ENCODE measurements at places on chromosomes 6 and 20. TPM values are rescaled to one million over a fixed set of nuclear protein-coding genes. Genes with fewer than 3 reads are reported as not detected.

- no peaks in the 10 kb centered on the region for H3K36me3 ChIP-seq
- H3K27me3 ChIP-seq: no peaks in the 10 kb centered on the region
Observed at GRCh38 chr6:117018771-117019170, 141.7 kb downstream of the RFX6 start.

- DNase-seq: peak; percentile 12
- no peak overlapping the region for H3K27ac ChIP-seq
- H3K4me1 ChIP-seq: no peaks in the 10 kb centered on the region
Observed at GRCh38 chr6:1267057-1267732, 44.7 kb upstream of the FOXQ1 start.

GRCh38 chr20:50636601-50637540 lies 54.5 kb downstream of the RIPOR3 start:
- no peak overlapping the region for H3K4me3 ChIP-seq
- H3K27me3 ChIP-seq: no peaks in the 10 kb centered on the region
- DNase-seq: no peak
- H3K4me1 ChIP-seq: peaks cover 27% of the 10 kb centered on the region

DNA sequence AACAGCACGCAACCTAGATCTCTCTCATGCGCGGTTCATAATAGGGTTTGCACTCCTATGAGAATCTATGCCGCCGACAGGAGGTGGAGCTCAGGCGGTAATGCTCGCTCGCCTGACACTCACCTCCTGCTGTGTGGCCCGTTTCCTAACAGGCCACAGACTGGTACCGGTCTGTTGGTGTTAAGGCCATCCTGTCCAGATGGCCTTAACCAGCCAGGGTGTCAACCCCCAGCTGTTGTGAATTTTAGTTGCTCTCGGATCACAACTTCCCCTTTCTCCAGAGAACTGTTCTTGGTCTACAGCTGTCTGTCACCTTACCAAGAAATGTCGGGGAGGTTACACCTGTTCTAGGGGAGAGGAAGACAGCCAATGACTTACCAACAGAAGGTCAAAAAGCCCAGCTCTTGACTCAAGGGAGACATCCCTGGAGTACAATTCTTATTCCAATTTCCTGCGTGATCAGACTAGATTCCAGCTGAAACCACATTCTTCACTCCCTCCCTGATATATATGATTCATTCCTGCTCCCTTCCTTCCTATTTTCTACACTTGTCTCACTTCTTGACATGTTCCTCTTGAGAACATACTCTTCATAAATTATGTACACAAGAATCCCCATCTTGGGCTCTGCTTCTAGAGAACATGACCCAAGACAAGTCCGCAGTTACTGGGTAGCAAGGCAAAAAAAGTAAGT lies 23.1 kb upstream of the DNAAF9 start:
- H3K36me3 ChIP-seq: no peaks in the 10 kb centered on the region
- H3K27me3 ChIP-seq: no peaks in the 10 kb centered on the region
- H3K27ac ChIP-seq: no peak overlapping the region

- peaks cover 52% of the 10 kb centered on the region for H3K4me1 ChIP-seq
- no peak overlapping the region for H3K4me3 ChIP-seq
- H3K27ac ChIP-seq: peak overlapping the region; percentile 67
- H3K27me3 ChIP-seq: no peaks in the 10 kb centered on the region
Observed at GRCh38 chr6:116387374-116387773, 16.6 kb downstream of the DSE start.

The HLA-A gene
- total RNA-seq: 327 TPM

DNA sequence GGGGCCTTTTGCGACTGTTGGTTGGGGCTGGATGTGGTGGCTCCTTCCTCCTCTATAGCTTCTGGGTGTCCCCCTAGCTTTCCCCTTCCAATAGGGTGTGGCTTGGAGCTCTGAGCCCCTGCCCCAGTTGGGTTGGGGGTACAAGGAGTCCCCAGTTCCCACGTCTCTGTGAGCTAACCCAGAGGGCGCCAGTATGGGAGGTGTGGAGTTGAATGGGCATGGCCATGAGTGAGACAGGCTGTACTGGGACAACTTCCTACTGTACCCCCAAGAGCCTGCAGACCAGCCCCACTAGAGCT lies 1.2 kb downstream of the C20orf204 start:
- no peak overlapping the region for H3K4me3 ChIP-seq
- H3K4me1 ChIP-seq: peaks cover 3% of the 10 kb centered on the region
- peaks cover 31% of the 10 kb centered on the region for H3K27me3 ChIP-seq

DNA sequence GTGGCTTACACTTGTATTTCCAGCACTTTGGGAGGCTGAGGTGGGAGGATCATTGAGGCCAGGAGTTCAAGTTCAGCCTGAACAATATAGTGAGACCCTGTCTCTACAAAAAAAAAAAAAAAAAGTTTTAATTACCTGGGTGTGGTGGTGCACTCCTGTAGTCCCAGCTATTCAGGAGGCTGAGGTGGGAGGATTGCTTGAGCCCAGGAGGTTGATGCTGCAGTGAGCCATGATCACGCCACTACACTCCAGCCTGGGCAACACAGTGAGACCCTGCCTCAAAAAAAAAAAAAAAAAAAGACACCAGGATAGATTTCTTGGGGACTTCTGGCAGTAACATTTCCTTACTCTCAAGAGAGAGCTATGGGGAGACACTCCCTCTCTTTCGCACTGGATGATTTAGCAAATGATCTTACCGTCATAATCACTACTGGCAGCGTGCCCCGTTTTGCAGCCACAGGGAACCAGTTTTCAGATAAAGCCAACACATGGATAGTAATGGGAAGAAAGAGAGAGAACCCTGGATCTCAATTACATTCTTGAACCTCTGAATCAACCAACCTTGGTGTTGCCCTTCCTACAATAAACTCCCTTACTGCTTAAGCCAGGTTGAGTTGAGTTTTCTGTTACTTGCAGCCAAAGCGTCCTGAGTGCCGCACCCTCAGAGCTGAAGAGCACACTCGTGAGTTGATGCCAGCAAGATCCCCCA lies 18.1 kb upstream of the PTPN1 start:
- no peak overlapping the region for H3K4me3 ChIP-seq
- H3K27me3 ChIP-seq: no peaks in the 10 kb centered on the region
- H3K4me1 ChIP-seq: peaks cover 19% of the 10 kb centered on the region

- H3K27me3 ChIP-seq: no peaks in the 10 kb centered on the region
- no peak overlapping the region for H3K27ac ChIP-seq
- DNase-seq: no peak
- H3K36me3 ChIP-seq: no peaks in the 10 kb centered on the region
Observed at GRCh38 chr6:95133578-95133977, 443.8 kb upstream of the MANEA start.

DNA sequence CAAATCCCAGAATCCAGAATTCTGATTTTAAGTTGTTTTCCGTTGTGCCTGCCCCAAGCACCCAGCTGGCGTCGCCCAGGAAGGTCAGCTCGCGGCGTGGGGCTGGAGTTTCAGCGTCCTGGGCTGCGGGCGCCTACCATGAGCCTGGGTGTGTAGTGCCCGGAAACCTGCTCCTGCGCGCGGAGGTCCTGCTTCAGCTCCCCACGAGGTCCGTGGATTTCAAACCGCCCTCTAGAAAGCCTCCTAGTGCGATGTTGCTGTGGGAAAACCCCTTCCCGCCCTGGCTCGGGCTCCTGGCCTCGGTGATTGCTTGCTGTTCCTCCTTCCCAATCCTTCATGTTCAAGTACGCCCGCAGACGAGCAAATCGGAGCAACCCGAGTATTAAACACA lies 51.3 kb upstream of the NRN1 start:
- H3K27me3 ChIP-seq: peaks cover 2% of the 10 kb centered on the region
- H3K4me1 ChIP-seq: no peaks in the 10 kb centered on the region
- H3K36me3 ChIP-seq: no peaks in the 10 kb centered on the region

DNA sequence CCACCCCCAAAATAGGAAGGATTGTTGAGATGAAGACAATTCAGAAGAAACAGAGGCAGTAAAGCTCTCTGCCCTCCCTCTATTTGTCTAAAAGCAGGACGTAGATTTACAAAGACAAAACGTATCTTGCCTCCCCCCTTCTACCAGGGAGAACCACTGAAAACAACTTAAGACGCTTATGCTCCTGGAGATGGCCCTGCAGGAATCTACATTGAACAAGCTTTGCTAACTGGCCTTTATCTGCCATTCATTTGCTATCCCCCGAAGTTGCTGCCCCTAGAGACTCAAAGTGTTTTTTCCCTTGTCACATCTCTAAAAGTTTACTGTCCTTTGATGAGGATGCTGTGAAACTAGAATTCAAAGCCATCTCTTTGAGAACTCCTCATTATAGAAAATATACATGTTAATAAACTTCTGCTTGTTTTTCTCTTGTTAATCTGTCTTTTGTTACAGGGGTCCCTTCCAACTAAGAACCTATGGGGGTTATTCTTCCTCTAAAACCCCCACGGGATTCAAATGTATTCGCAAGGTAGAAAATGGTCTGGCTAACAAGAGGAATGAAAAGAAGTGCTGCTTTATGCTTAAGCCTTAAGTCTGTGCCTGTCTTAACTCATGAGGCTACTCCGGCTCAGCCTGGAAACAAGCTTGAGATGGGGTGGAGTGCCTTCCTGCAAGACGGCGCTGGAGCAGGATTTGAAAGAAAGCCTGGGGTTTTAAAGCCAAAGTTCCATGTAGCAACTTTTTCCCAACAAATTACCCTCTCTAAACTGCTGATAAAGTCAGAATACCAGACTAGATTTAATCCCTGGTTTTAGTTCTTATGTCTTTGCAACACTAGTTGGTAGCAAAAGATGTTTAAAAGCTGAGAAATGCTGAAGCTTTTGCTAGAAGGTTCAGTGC lies 88.0 kb downstream of the CLIC5 start:
- no peak for DNase-seq
- no peaks in the 10 kb centered on the region for H3K27me3 ChIP-seq
- no peaks in the 10 kb centered on the region for H3K36me3 ChIP-seq
- no peak overlapping the region for H3K27ac ChIP-seq
- H3K4me1 ChIP-seq: no peaks in the 10 kb centered on the region
- H3K4me3 ChIP-seq: no peak overlapping the region

DNA sequence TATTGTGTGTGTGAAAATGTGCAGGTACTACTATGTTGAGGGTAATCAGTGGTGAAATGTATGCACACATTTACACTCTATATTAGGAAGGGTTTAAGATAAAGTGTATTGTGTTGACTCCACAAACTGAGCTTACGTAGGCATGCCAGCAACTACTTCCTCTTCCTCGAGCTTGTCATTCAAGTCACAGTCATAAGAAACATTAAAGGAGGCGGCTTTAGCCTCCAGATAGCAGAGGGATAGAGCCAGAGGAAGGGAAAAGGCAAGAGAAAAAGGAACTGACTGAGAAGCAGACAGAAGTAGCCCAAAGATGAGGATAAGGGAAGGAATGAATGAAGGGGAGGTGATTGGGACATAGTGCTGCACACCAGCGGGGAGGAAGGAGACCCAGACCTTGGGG lies 55.2 kb downstream of the SMLR1 start:
- no peaks in the 10 kb centered on the region for H3K27me3 ChIP-seq
- no peaks in the 10 kb centered on the region for H3K36me3 ChIP-seq
- H3K27ac ChIP-seq: no peak overlapping the region
- H3K4me3 ChIP-seq: no peak overlapping the region

The AVP gene
- not detected for total RNA-seq

GRCh38 chr20:58647162-58647795 lies 3.8 kb upstream of the STX16 start:
- H3K4me1 ChIP-seq: peaks cover 45% of the 10 kb centered on the region
- peak overlapping the region; percentile 11 for H3K27ac ChIP-seq
- H3K4me3 ChIP-seq: no peak overlapping the region
- no peaks in the 10 kb centered on the region for H3K27me3 ChIP-seq
- no peaks in the 10 kb centered on the region for H3K36me3 ChIP-seq
- DNase-seq: no peak

GRCh38 chr20:8853805-8854338 lies 215.0 kb upstream of the PLCB4 start:
- H3K36me3 ChIP-seq: no peaks in the 10 kb centered on the region
- DNase-seq: peak; percentile 57
- H3K27me3 ChIP-seq: no peaks in the 10 kb centered on the region
- no peak overlapping the region for H3K4me3 ChIP-seq
- H3K27ac ChIP-seq: no peak overlapping the region

DNA sequence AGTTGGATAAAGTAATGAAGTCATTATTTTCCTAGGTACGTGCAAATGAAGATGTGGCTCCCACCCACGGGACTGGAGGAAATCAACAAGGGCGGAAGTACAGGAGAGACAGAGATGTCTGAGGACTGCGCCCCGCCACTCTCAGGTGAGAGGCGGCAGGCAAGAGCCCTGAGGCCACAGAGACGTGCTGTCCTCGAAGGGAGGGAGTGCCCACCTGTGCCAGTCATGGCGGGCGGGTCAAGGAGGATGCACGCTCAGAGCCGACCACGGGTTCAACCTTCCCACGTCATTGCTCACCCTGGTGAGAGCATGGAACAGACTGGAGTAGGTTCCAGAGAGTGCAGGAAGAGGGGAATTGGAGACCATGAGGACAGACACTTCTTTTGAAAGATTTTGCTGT lies 12.7 kb downstream of the CST8 start:
- no peaks in the 10 kb centered on the region for H3K4me1 ChIP-seq
- H3K36me3 ChIP-seq: no peaks in the 10 kb centered on the region
- H3K4me3 ChIP-seq: no peak overlapping the region
- H3K27me3 ChIP-seq: no peaks in the 10 kb centered on the region

The TMEM14B gene
- 52.8 TPM for total RNA-seq
